ENCODE measurements at places on chromosomes 4 and X. TPM values are rescaled to one million over a fixed set of nuclear protein-coding genes. Genes with fewer than 3 reads are reported as not detected.

Gene FRAS1
- total RNA-seq = 13.8 TPM

Gene ABCG2
- 17.8 TPM for total RNA-seq

Gene SFRP2
- not detected for total RNA-seq

Gene SSX3
- not detected for total RNA-seq

Gene RAB39B
- 0.14 TPM for total RNA-seq

Gene HSFX1
- 0.29 TPM for total RNA-seq

Gene PHKA1
- total RNA-seq = 9.3 TPM

Gene LAS1L
- total RNA-seq = 23.9 TPM

Gene MMAA
- total RNA-seq = 4.3 TPM

Gene CFAP47
- total RNA-seq = not detected

Gene CYLC1
- total RNA-seq = not detected

Gene NXF2
- not detected for total RNA-seq

Gene VSIG1
- not detected for total RNA-seq

Gene HTR2C
- 0.44 TPM for total RNA-seq

Gene F8A2
- not detected for total RNA-seq

Gene ASB12
- not detected for total RNA-seq

Gene NRK
- total RNA-seq = 2.1 TPM

Gene MSL3
- 22.3 TPM for total RNA-seq

Gene MAGEA8
- not detected for total RNA-seq

Gene AFF2
- 0.72 TPM for total RNA-seq

Gene ARMCX5
- total RNA-seq = 12.6 TPM

Gene PRSS48
- total RNA-seq = not detected

Gene TCEAL1
- total RNA-seq = 16.8 TPM

Gene HPSE
- total RNA-seq = 0.66 TPM

Gene TMEM35A
- total RNA-seq = 15.2 TPM

Gene CCDC160
- total RNA-seq = 0.14 TPM

Gene PRDM8
- 29.3 TPM for total RNA-seq

Gene RADX
- not detected for total RNA-seq

Gene ALAS2
- total RNA-seq = not detected

Gene RBMX
- total RNA-seq = 274 TPM

Gene FAM47E
- total RNA-seq = not detected

Gene PCDH7
- total RNA-seq = 2.2 TPM

Gene FREM3
- total RNA-seq = under 0.01 TPM

Gene HMGN5
- total RNA-seq = 1.1 TPM

Gene EREG
- 20.9 TPM for total RNA-seq

Gene UGT2B17
- total RNA-seq = not detected

Gene SMIM43
- total RNA-seq = not detected

Gene STPG2
- under 0.01 TPM for total RNA-seq

Measured in placental pericyte (primary cell).